Neural progenitor cell (in vitro differentiated cells): ENCODE measurements at places on chromosomes 12 and 14. TPM values are rescaled to one million over a fixed set of nuclear protein-coding genes. Genes with fewer than 3 reads are reported as not detected.

Gene FOXN4
- total RNA-seq = 0.25 TPM in 1 of 2 replicates, not detected in the other

Gene TAS2R30
- 7.9 and 13.1 TPM in 2 replicates for total RNA-seq

Gene TPH2
- 0.12 TPM in 1 of 2 replicates, not detected in the other for total RNA-seq

Gene TUNAR
- total RNA-seq = 13.3 and 14.1 TPM in 2 replicates

Gene IL22
- total RNA-seq = not detected in 2 replicates

Gene TAS2R42
- not detected in 2 replicates for total RNA-seq

Gene KCNA5
- total RNA-seq = 0.19 and 1.1 TPM in 2 replicates

Gene CGRRF1
- 29.6 and 36.1 TPM in 2 replicates for total RNA-seq

Gene NEDD1
- total RNA-seq = 72.7 and 115 TPM in 2 replicates

Gene FLVCR2
- total RNA-seq = 1.7 and 2.8 TPM in 2 replicates

Gene IAPP
- 0.15 and 0.92 TPM in 2 replicates for total RNA-seq

Gene KRT5
- not detected in 2 replicates for total RNA-seq

Gene RD3L
- total RNA-seq = not detected in 2 replicates

Gene DHH
- 0.03 TPM in 1 of 2 replicates, not detected in the other for total RNA-seq

Gene OTOGL
- 0.13 and 0.77 TPM in 2 replicates for total RNA-seq

Gene SPIC
- total RNA-seq = not detected in 2 replicates

Gene SMIM41
- total RNA-seq = not detected in 2 replicates

Gene GNG2
- total RNA-seq = 44.4 and 56.8 TPM in 2 replicates

Gene KRT6C
- total RNA-seq = not detected in 2 replicates

Gene KRT75
- total RNA-seq = not detected in 2 replicates

Gene SLC5A8
- not detected in 2 replicates for total RNA-seq

Gene RND1
- 9.8 and 16.7 TPM in 2 replicates for total RNA-seq

Gene PAX9
- not detected in 2 replicates for total RNA-seq

Gene ATF1
- 18.4 and 24.8 TPM in 2 replicates for total RNA-seq

Gene DPF3
- total RNA-seq = not detected in 2 replicates

Gene SCNN1A
- total RNA-seq = 1.2 and 5.0 TPM in 2 replicates

Gene GLS2
- 2.3 and 2.9 TPM in 2 replicates for total RNA-seq

Gene BRI3BP
- total RNA-seq = 2.5 TPM in 2 replicates

Gene TAS2R9
- total RNA-seq = not detected in 2 replicates

Gene PTPRB
- total RNA-seq = 0.06 TPM in 1 of 2 replicates, not detected in the other
